ENCODE measurements at places on chromosomes 1 and 21.

GRCh38 chr1:5974631-5975030 lies 17.6 kb downstream of the NPHP4 start:
- no peak for DNase-seq

GRCh38 chr1:234729561-234730474 lies 119.8 kb upstream of the IRF2BP2 start:
- DNase-seq: peak; percentile 83

- no peak for DNase-seq
These were observed 171.1 kb downstream of the PIGK start for GRCh38 chr1:77047978-77048614.

DNA sequence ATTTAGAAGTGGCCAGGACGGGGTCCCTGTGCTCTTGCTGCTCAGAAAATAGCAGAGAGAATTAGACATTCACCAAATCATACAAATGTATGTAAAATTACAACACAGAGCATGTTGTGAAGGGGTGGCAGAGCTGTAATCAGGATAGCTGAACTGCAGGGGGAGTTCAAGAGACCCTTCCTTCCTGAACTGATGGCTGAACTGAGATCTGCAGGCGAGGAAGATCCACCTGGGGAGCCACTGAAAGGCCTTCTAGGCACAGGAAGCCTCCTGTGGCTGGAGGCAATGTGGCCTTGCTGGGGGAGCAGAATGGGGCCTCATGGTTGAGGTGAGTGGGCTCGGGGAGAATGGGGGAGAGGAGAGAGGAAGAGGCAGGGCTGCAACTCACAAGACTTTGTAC lies 216.5 kb downstream of the PRDM2 start:
- DNase-seq: no peak

DNA sequence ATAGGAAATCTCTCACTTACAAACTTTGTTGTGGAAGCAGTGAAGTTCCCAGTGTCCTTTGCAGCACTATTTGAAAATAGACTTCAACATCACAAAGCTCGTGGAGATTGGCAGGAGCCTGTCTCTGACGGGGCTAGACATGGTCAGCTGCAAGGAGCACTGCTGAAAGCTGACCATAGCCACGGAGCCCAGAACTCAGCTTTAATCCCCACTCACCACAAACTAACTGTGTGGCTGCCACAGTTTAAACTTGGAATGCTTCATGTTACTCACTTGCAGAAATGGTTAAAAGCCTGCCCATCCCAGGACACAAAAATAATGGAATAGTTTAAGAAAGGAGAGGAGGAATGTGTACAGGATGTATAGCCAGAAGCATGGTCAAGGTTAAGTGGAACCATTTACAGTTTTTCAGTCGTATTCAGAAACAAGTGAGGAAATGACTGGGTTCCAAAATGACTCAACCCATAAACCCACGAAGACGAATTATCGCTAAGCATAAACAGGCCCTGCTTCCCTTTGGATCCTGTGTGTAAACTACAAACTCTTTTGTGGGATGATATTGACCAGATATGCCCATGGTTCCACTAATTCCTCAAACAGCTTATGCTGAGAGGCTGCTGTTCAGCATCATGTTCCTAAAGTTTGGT lies 18.2 kb downstream of the DNALI1 start:
- peak; percentile 89 for DNase-seq

DNA sequence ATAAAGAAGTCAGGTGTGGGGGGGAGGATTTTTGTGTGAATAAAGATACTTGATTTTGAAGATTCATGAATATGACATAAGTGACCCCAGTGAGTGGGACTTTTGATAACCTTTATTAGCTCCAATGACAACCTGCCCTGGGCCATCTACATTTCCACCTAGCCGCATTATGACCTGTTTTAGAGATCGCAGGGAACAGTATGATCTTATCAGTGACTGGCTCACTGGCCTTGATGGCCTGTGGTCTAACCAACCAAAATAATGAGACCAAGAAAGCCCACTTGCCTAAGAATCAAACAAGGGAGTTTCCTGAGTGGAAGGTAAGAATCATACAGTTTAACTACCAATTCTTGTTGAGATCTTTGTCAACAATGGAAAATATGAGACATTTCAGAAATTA lies 1.8 kb downstream of the ELAPOR1 start:
- no peak for DNase-seq

DNA sequence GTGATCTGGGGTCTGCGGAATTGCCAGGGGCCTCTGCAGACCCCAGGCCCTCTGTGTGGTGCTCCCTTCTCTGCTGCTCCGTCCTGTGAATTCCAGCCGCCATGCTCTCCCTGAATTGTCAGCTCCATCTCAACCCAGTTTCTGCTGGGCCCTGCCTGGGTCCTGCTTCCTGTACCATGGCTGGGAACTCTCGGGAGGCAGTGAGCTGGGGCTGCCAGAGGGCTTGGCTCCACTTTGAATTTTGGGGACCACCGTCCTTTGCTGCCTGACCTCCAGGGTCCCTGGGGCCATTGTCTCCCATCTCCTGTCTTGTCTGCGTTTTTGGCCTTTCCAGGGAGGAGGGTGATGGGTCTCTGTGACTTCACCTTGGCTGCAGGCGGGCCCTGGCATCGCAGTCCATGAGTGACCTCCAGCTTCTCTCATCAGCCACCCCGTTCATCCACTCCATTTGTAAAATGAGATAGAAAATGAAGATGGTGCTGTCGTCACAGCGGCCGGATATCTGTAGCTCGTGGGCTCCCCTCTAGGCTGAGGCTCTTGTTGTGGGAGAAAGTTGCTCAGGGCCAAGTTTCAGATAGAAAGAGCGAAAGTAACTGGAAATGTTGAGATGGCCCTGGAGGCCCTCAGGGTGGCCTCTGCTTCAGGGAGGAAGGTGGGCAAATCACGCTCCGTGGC lies 38.3 kb downstream of the SKI start:
- no peak for DNase-seq

GRCh38 chr1:151455231-151455630 lies 4.1 kb downstream of the POGZ start:
- no peak for DNase-seq

DNA sequence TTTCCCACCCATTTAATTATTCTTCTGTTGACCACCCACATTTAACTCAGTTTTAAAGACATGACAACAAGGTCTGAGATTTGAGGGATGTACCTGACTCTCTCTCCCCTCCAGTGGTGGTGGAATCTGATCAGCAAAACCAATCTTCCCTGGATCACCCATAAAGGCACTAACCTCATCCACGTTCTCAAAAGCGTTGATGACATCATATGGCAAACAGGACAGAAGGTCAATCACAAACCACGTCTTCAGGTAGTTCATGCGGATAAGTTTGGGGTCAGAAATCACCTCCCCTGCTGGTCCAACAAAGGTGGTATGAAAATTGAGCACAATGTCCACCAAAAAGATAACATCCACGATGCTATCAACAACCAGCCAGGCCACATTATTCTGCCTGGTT lies 115.3 kb downstream of the KCNH1 start:
- no peak for DNase-seq

- peak; percentile 73 for DNase-seq
These were observed 32.6 kb upstream of the LAMC1 start for GRCh38 chr1:182990413-182991144.

- peak; percentile 72 for DNase-seq
These were observed 177.3 kb upstream of the CAMK1G start for GRCh38 chr1:209406168-209406567.

DNA sequence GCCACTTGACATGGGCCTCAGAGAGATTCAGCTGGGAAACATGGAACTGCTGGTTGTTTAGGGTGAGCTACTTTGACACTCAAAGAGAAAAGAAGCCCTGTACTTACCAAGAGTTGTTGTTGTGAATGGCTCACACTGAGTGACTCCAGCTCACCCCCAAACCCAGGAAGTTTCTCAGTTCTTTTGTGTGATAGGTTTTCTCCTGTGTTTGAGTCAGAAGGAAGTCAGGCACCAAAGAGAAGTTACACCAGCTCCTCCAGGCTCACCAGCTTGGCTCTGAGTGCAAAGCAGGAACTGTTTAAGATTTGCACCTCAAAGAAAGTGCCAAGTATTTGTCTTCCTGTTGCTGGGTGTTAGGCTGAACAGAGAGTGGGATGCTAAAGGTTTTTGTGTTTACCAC lies 111.2 kb upstream of the PROX1 start:
- DNase-seq: no peak

- DNase-seq: no peak
These were observed 165.5 kb downstream of the PLPPR4 start for GRCh38 chr1:99429754-99430153.

DNA sequence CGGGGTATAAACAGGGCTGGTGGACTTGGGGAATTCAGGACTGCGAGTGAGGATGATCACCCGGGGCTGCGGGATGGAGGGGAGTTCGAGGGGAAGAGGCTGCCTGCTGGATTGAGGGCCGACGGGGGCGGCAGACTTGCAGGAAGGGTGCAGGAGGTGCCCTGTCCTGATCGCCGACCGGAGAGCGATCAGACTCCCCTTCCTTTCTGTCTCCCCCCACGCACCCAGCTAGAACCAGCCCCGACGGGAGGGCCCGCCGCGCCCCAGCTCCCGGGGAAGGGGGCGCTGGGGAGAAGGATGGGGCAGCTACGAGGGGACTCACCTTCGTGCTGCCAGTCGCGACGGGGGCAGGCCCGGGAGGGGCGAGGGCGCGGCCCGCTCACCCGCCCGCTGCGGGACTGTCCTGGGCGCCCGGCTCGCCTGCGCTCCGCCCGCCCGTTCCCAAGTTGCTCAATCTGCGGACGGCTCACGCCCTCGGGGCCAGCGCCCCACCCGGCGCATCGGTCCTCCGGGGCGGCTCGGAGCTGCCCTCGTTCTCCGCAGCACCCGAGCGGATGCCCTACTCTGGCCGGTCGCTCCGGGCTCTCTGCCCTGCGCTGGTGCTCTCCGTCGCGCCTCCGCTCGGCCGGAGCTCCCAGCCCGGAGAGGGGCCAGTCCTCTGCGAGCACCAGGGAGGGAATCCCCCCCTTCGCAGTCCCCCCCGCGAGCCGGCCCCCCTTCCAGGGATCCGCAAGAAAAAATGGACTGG lies at the start of gene RSPO1:
Gene RSPO1, minus strand, starts transcription at position 649 of the 748 bp plus-strand sequence. CDS start 5,231 bp downstream, outside the sequence.
- peak; percentile 31 for DNase-seq

DNA sequence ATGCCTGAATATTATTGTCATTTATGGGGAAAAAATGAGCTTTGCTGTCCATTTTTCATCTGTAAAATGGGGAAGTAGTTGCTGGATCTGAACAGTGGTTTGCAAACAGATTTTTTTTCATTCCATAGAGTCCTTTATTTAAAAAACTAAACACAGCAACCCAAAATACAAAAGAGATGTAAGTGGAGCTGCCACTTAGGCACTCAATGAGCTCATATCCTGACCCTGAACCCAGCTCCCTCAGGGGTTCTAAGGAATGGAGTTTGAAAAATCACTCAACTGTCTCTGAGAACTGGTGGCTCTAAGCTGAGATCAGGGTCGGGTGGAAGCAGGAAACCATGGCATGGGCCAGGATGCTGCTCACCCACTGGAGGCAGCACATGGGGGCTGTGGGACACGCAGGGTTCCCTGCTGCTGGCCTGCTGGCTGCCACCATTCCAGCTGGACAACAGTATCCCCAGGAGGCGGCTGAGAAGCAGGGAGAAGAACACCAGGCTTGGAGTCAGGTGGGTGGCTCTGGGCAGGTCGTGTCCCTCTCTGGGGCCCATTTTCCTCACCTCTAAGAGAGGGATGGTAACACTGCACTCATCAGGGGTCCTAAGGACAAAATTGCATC lies 9.6 kb upstream of the ECE1 start:
- DNase-seq: no peak

DNA sequence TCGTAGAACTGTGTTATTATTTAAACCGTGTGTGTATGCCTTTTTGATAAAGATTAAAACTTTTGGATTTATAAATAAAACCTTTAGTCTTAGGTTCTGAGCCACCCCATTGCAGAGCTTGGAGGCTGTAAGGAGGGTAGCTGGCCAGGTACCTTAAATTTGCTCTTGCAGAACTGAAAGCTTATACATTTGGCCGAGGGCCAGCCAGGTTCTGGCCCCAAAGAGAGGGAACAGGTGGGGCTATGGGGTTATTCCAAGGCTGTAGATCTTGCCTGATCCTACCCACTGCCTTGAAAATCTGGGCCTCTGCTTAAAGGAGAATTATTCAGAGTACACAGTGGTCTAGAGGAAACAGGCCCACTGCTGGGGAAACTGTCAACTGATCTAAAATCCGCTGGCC lies 59.6 kb downstream of the CAMK2N1 start:
- no peak for DNase-seq

- no peak for DNase-seq
These were observed 106.7 kb downstream of the SLC45A1 start for GRCh38 chr1:8424539-8425116.

DNA sequence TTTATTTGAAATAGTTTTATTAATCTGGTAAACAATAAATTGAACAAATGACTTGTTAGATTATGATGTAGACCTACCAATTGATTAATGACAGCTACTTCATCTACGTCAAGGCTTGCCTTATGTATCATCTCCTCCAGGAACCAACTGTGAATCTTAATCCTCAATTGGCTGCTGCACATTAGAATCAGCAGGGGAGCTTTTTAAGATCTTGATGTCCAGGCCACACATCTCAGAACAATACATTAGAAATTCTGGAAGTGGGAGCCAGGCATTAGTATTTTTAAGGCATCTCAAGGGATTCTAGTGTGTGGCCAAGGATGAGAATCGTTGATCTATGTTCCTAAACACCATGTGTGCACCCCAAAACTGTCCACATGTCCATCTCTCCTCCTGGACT lies 52.0 kb upstream of the LYPLAL1 start:
- no peak for DNase-seq

GRCh38 chr1:22609291-22609690 lies 27.1 kb upstream of the C1QA start:
- DNase-seq: no peak

DNA sequence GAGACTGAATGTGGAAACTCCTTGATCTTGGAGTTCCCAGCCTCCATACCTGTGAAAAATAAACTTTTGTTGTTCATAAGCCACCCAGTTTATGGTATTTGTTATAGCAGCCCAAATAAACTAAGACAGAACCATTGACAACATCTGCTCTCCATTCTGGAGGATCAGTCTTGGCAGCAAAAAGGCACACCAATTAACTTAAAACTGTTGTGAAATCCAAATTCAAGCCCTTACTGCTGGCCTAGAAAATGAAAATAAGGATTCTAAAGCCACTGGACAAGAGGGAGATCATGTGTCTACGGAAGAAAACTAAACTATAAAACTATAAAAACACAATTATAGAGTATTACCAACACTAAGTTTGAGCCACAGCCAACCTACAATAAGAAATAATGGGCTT lies 172.1 kb upstream of the RNPC3 start:
- no peak for DNase-seq

DNA sequence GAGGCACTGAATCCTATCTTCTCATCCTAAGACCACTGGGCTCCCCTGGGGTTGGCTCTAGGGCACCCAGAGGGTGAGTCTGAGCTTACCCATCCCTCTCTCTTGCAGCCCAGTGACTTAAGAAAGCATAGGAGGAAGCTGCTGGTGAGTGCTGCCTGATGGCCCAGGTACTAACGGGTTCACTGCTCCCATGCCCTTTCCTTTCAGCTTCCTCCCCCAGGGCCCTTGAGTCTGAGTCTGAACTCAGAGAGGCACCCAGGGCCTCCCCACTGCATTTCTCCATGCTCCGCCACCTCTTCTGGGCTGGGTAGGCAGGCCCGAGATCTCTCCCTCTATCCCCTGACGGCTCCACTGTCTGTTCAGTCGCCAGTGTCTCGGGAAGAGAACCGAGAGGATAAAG lies 29.7 kb downstream of the PPFIA4 start:
- no peak for DNase-seq

GRCh38 chr1:28751315-28752060 lies 14.7 kb downstream of the YTHDF2 start:
- peak; percentile 81 for DNase-seq
